ENCODE measurements at places on chromosomes 6 and 20.

DNA sequence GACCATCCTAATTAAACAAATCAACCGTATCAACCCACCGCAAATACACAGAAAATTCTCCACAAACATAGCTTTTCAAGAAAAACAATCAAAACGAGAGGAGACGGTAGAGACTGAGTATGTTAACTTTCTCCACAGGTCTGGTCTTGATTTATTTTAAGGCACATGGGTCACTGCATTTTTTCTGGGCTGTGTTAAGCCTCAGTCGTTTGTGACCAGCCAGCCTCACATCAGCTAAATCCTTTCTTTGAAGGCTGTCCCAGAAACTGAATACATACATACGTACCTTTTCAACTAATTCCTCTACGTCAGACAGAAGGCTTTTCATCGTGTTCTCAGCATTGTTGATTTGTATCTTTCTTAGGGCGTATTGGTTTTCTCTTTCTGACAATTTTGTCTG is 69.4 kb downstream of the LAMA4 start:
- no peak for DNase-seq

DNA sequence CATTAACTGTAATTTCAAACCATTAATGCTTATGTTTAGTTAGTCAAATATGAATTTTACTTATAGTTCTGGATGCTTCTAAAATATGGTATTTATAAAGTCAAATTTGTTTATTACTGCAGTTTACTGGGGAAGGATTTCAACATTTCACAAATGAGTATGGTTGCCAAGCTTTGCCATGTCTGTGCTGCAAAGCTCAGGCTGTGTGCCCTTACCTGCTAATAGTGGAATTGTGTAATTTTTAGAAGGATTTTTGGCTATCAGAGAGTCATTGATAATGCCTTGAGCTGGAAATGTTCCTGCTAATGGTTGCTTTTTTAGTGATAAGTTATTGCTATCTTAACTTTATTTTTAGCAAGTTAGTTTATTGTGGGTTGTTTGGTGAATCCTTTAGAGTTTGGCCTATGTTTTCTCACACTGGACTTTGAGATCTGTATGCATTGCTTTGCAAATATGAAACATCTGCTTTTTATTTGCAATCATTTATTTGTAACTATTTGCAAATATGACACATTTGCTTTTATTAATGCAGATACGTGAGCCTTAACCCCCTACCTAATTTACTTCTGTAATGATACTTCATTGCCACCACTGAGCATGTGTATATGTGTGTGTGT is 105.8 kb downstream of the CD109 start:
- no peak for DNase-seq

- peak; percentile 30 for DNase-seq
Observed at GRCh38 chr20:20680991-20681508, 31.4 kb downstream of the RALGAPA2 start.

GRCh38 chr6:42788671-42789070 is 6.8 kb downstream of the BICRAL start:
- DNase-seq: no peak

- DNase-seq: no peak
Observed at GRCh38 chr20:21166801-21167200, 40.9 kb downstream of the KIZ start.

DNA sequence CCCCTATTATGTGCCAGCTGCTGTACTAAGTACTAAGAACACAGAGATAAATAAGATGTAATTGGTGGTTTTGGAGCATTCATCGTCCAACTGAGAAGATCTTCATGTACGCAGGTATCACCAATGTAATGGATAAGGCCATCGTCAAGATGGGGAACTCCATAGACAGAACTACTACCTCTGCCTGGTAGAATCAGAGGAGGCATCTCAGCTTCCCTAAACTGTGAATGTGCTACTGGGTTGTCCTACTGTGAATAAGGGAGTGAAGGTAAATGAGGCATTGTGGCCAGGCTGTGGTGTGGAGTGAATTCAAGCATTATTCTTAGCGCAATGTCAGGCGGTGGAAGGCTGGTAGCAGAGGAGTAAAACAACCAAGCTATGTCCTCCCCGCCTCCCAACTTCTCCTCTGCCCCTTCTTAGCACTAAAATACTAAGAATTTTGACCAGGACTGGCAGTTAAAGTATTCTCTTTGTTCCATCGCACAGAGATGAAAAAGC is 68.2 kb downstream of the TBC1D7 start:
- DNase-seq: no peak

DNA sequence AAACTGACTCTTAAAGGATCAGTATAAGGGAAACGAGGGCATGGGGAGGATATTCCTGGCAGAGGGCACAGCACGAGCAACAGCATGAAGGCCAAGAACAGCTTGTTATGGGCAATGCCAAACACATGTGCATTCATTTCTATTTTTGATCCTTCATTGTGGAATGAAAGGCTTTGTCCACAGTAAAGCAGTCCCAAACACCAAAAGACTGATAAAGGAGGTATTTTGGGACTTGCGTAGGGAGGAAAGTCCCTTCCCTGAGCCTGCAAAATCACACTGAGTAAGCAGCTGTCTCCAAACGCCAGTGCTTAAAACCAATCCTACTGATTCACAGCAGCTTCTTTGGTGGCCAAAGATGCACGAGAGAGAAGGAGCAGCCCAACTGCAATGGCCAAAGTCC is 138.2 kb downstream of the UNC5CL start:
- DNase-seq: no peak

DNA sequence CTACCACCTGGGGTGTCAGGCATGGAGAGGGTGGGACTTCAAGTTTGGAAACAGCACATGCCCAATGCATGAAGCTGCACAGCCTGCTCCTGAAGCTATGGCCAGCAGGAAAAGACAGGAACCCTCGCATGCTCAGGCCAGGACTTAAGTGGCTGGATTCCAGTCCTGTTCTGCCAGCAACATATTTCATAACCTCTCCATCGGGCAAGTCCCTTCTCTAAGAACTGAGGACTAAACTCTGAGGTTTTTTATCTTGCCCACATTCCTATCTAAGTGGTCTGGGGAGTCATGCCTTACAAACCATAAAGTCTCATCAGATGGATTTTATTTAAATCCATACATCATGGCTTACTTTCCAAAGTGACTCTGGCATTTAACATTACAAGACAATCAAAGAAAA is 27.5 kb upstream of the AGPAT4 start:
- no peak for DNase-seq

DNA sequence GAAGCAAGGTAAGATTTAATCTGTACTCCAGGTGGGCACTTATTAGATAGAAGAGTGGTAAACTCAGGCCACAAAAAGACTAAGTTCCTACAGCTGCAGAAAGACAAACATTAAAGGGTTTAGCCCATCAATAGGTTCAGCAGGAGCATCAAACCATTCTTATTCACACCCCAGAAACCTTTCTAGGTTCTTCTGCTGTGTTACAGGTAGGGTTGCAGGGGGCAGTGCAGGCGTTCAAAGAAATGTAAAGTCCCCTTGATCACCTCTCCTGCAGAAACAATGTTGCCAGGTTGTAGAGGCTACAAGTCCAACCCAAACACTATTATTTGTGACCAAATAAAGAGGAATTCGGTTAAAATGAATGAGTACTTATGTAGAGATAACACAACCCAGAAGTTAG is 31.8 kb downstream of the PHACTR1 start:
- DNase-seq: no peak

GRCh38 chr6:134784336-134784735 is 165.6 kb downstream of the ALDH8A1 start:
- no peak for DNase-seq

DNA sequence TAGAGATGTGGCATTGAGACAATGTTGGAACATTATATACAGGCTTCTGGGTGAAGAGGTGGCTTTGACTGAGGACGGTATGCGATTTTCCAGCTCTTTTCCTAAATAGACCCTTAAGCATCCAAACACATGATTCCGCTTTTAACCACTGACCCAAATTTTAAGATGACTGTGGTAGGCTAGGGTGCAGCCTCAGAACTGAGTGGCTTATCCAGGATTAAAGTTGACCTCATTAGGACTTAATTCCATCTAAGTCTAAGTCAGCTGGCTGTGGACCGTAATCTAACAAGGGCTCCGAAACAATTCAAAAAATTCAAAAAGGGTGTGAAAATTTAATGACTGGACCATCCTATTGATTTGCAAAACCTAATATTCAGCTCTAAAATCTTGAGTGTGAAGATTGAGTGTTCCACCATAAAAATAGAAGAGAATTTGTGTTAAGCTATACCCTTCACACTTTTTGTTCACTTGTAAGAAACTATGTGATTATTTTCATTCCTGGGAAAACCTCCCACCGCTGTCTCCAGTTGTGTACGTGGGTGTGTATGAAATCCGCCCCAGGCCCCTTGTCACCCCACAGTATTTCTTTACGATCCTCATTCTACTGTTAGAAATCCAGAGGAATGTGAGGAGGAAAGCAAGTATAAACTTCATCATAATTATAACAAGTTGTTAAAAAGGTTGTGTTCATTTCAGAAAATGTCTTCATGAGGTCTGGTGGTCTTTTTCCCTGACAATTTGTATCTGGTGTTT is 2.7 kb downstream of the PCMTD2 start:
- DNase-seq: no peak

DNA sequence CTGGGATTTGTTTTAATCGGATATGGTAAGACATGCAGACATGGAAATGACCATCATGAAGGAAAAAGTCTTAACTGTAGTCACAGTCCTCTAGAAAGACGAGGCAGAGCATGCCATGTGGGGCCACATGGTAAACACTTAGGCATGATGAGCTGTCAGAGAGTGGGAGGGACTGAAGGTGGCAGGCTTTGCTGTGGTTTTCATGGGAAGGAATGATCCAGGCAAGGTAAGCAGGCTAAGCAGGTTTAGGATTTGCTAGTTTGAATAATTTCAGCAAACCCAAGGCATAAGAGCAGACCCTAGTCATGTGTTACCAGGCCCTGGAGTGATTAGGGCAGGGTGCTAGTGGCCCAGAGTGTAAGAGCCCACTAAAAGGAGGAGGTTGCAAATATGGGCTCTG is 47.2 kb upstream of the STMND1 start:
- DNase-seq: no peak

- no peak for DNase-seq
Observed at GRCh38 chr6:84764332-84765049, at the start of gene TBX18. TBX18 (minus strand) TSS chr6:84764598; CDS start chr6:84764181, 417 bp downstream.

GRCh38 chr6:20309186-20309585 is 92.5 kb upstream of the E2F3 start:
- no peak for DNase-seq

- DNase-seq: no peak
Observed at GRCh38 chr6:105611606-105612005, 208.7 kb upstream of the PREP start.

DNA sequence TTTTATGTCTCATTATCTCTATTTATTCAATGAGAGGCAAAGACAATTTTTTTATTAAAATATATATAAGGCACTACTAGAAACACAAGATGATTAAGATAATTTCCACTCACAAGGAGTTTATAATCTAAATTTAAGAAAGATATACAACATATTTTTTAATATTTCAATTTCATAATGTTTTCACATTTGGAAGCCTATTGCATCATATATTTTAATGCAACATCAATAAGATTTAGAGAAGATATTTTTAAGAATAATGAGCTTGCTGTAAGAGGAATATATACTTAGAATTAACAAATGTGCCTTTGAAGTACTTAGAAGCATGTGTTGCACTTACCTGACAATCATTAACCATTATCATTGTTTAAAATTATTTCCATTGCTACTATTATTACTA is 597.7 kb upstream of the BTBD3 start:
- no peak for DNase-seq

- DNase-seq: peak; percentile 65
Observed at GRCh38 chr6:32943864-32944649, 3.2 kb upstream of the HLA-DMB start.

GRCh38 chr6:114762145-114762544 is 419.3 kb upstream of the HS3ST5 start:
- no peak for DNase-seq

DNA sequence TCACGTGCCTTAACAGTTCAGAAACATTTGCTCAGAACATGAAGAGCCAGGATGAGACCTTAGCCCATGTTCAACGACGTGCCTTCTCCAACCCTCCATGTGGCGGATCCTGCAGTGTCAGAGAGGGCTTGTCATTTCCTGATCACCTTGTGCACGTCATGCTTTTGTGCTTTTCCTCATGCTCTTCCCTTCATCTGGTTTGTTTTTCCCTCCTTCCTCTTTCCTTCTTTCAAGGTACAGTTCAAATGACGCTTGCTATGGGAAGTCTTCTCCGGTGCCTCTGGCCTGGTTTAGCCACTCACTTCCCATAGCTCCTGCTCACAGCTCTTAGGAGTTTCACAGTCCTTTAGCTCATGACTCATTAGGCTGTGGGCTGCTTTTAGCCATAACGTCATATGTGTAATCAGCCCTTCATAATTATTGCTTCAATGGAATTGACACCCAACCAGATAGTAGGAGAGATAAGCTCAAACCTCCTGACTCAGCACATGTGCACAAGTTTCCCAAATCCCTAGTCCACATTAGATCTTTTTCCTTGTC is 102.7 kb upstream of the CNKSR3 start:
- no peak for DNase-seq

DNA sequence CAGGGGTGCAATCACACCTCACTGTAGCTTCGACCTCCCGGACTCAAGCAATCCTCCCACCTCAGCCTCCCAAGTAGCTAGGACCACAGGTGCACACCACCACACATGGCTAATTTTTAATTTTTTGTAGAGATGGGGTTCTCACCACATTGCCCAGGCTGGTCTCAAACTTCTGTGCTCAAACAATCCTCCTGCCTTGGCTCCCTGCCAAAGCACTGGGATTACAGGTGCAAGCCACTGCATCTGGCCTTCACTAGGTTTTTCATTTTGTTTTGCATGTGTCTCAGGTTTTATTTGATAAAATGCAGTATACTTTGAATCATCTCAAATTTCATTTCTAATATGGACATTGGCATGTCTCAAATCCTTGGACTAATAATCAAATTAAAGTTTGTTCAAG is 98.7 kb downstream of the SLC16A10 start:
- no peak for DNase-seq

GRCh38 chr20:52612046-52612632 is 360.0 kb upstream of the TSHZ2 start:
- no peak for DNase-seq

DNA sequence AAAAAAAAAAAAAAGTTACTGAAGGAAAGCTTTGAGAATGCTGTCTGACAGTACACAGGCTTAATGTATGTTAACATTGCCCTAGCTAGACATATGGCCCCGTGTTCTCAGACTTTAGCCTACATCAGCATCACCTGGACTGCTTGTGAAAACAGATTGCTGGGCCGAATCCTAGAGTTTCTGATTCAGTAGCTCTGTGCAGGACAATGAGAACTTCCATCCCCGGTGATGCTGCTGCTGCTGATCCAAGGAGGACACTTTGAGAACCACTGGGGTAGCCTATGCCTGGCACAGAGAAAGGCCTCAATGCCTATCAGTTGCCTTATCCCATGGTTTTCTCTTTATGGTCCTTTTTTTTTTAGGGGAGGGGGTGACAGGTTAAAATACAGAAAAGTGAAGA is 1.6 kb downstream of the HCK start:
- no peak for DNase-seq

- DNase-seq: no peak
Observed at GRCh38 chr20:32762754-32763201, 593 bp downstream of the DNMT3B start.

GRCh38 chr6:4055420-4056041 is 23.4 kb downstream of the FAM217A start:
- DNase-seq: no peak

GRCh38 chr6:92700411-92700810 is 718.9 kb downstream of the EPHA7 start:
- DNase-seq: no peak

All from GM10248 (cell line).